ENCODE measurements at places on chromosomes 1 and 21. TPM values are rescaled to one million over a fixed set of nuclear protein-coding genes. Genes with fewer than 3 reads are reported as not detected.

PGLYRP3 gene
- not detected for total RNA-seq

- DNase-seq = no peak
These were observed 106.4 kb upstream of the MAGI3 start for GRCh38 chr1:113283914-113284313.

- DNase-seq = no peak
These were observed 41.4 kb downstream of the TMCO4 start for GRCh38 chr1:19758227-19758830.

DNA sequence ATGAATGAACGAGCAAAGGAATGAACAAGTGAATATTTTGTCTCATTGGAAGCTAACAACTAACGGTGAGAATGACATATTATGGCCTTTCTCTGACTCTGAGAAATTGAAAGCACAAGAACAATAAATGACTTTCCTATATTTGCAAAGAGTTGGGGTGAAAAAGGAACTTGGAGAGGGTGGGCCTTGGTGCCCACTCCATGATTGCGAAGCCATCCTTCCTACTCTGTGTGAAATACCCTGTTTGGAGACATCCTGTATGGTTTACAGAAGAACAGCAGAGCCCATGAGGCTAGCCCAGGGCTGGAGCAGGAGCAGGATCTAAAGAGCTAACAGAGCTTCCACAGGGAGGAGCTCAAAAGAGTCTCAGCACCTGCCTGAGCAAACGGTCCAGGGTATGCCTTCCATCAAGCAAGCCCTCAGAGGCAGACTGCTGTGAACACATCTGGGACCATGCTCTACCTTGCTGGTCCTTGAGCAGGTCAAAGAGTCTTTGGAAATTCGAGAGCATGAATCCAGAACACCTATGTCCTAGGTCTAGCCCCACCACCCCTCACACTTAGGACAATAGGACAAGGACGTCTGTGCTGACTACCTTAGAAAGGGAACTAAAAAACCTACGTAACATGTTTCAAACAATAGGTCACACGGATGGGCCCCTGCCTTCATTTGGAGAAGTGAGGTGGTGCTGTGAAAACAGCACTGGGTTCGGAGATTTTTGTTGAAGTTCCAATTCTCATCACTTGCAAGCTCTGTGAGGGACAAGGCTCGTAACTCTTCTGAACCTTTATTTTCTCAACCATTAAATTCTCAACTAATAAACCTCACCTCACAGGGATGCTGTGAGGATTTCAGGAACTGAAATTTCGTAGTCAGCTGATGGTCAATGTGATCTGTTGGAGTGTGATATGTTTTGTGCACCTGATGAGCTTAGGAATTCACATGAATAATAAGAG is 377.4 kb downstream of the RRAGC start:
- DNase-seq = no peak

DNA sequence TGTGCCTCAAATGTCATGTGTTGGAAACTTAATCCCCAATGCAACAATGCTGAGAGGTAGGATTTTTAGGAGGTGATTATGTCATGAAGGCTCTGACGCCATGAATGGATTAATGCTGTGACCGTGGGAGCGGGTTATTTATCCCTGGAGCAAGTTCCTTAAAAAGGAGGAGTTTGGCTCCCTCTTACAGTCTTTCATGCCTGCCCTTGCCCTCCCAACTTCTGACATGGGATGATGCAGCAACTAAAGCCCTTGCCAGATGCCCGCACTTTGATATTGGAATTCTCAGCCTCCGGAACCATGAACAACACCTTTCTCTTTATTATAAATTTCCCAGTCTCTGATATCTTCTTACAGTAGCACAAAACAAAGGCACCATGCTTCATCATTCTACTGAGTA is 685.3 kb upstream of the CHRM3 start:
- no peak for DNase-seq

All from stomach (tissue), 19 donors.